Activated CD8-positive, alpha-beta memory T cell treated with anti-CD3 and anti-CD28 coated beads for 48 hours (primary cell): ENCODE measurements at places on chromosomes 16 and 17.

DNA sequence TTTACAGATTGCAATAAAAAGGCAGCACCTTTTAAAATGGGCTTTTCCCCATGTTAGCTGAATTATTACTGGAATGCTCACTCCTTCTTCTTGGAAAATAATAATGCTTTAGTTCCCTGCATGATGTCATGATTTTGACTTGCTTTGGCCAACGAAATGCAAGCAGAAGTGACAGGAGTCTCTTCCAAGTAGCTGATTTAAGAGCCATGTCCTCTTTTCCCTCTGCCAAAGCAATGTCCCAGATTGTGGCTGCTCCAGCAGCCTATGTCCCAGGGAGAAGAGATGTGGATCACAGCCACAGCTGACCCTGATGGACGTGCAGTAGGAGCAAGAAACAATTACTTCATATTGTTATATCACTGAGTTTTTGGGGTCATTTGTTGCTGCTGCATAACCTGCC, 246.6 kb downstream of the HAPSTR1 start:
- DNase-seq, result no peak

- DNase-seq, result no peak
Observed at GRCh38 chr17:20302246-20302917, 165.0 kb downstream of the LGALS9B start.

DNA sequence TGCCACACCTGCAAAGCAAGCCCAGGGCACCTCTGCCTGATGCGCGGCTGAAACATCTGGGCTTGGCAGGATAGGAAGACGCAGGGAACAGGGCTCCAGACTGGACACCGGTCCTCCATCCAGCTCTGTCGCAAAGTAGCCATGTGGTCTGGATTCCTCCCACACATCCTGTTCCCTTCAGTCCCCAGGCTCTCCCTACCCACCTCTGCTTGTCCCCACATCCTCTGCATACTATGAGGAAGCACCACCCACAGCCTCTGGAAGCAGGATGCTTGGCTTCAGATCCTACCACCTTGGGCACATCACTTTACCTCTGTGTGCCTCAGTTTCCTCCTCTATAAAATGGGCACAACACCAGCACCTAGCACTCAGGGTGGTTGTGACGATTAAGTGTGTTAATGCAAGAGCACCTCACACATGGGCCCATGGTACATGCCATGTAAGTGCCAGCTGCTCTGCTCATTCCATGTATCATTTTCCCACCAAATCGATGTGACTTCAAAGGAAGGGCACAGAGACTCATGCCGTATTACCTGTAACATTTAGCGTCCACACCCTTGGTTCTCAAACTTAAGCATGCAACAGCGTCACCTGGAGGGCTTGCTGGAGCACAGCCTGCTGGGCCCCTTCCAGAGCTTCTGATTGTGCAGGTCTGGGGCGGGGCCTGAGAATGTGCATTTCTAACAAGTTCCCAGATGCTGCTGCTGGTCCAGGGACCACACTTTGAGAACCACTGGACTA, 138.6 kb upstream of the SDK2 start:
- no peak for DNase-seq

DNA sequence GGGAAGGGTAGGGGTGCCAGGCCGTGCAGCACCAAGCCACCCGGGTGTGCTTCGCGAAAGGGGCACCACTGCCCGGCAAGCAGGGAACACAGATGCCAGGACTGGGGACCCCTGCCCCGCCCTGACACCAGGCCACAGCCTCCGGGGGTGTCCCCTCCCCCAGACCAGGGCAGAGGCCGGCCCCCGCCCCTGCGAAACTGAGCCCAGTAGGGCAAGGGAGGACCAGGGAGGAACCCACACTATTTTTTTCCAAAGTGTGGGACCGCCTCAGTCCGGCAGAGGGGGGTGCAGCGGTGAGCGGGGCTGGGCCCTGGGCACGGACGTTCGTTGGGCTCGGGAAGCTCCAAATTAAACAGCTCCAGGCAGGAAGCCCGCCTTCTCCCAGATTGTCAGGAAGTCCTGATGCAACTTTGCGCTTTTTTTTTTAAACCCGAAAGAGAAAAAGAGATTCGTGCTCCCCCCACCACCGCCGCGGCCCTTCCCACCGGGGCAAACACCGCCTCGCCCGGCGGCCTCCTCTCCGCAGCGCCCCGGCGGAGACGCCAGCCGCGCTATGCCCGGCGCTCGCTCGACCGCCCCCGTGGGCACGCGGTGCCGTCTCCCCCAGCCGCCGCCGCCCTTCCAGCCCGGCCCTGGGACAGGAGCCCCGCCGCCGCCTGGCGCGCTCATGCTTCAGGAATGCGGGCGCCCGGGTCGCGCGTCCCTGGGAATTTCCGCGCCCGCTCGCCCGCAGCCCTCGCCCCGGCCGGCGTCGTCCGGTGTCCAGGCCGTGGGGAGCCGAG, 755 bp downstream of the PIEZO1 start:
- DNase-seq, result no peak

GRCh38 chr17:38704606-38705522, at the start of gene MLLT6:
Gene MLLT6, plus strand, starts transcription at chr17:38705273. Its CDS starts 360 bp downstream, at chr17:38705633.
- no peak for DNase-seq

DNA sequence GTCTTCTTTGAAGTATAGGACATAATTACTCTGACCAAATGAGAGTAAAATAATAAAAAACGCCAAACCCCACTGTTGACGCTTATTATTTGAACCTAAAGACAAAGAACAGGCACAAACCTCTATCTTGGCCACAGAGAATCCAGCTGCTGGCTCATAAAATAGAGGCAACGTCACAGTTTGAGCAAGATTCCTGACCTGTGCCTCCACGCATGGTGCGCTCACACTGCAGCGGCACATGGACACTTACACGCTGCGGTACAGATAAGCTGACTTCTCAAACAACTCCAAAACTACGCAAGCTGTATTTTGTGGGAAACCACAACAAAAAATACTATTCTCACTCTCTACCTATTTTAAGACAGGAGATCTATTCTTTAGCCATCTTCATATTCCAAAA, 38.8 kb upstream of the TRAP1 start:
- DNase-seq, result no peak

GRCh38 chr17:74110467-74110866, 93.0 kb upstream of the RPL38 start:
- no peak for DNase-seq

DNA sequence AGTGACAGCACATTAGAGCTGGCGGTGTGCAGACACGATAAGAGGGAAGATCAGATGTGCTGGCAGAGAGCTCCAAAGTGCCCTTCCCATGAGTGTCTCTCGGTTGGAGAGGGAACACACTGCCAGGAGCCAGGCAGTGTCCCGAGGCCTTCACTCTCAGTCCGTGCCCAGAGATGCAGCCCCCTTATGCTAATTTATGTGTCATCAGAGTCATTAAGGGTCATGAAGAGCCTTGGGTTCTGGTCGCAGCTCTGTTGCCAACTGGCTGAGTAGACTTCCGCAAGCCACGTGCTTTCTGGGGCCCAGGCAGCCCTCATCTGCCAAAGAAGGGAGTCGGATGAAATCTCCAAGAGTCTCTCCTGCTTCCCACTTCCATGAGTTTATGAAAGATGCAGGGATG, 232.5 kb downstream of the MSI2 start:
- DNase-seq, result no peak

DNA sequence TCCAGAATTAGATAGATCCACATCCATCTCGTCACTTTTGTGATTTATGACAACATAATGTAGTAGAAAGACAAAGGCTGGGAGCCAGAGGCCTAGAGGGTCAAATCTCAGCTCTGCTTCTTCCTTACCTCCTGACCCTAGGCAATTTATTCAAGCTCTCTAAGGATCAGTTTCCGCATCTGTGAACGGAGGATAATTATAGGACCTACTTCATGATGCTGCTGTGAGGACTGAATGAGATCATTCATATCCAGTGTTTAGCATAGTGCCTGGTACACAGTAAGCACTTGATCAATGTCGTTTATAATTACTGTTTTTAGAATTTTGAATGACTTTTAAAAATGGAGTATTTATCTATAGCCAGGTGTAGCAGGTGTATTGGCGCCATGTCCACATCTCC, 128.4 kb downstream of the SHISA9 start:
- no peak for DNase-seq

DNA sequence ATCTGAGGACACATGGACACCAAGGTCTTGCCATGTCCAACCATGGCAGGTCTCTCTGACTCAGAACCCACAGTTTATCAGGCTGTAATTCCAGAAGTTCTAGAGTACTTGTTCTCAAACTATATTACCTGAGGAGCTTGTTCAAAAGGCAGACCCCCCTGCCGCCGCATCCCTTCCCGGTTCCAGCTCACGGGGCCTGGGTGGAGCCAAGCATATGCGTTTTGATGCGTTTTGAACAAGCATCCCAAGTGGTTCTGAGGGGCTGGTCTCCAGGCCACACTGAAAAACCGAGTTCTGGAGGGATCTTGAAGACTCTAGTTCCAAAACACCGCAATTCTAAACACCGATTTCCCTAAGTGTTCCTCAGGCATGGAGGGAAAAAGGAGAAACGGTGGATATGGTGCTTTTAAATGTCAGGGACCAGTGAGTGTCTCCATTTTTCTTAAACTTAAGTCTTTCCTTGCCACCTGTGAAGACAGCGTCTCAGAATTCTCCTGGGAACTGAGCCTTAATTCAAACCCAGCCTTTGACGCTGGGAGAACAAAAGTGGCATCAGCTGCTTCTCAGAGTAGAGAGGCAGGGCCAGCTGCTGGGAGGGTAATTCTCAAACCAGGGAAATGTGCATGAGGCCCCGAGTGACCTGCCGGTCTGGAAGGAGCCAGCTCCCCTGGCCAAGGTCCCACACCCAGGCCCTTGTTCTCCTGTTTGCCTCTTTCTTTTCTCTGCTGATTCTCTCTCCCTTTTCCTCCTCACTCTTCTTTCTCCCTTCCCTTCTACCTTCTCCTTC, 84.4 kb upstream of the PLCG2 start:
- no peak for DNase-seq

DNA sequence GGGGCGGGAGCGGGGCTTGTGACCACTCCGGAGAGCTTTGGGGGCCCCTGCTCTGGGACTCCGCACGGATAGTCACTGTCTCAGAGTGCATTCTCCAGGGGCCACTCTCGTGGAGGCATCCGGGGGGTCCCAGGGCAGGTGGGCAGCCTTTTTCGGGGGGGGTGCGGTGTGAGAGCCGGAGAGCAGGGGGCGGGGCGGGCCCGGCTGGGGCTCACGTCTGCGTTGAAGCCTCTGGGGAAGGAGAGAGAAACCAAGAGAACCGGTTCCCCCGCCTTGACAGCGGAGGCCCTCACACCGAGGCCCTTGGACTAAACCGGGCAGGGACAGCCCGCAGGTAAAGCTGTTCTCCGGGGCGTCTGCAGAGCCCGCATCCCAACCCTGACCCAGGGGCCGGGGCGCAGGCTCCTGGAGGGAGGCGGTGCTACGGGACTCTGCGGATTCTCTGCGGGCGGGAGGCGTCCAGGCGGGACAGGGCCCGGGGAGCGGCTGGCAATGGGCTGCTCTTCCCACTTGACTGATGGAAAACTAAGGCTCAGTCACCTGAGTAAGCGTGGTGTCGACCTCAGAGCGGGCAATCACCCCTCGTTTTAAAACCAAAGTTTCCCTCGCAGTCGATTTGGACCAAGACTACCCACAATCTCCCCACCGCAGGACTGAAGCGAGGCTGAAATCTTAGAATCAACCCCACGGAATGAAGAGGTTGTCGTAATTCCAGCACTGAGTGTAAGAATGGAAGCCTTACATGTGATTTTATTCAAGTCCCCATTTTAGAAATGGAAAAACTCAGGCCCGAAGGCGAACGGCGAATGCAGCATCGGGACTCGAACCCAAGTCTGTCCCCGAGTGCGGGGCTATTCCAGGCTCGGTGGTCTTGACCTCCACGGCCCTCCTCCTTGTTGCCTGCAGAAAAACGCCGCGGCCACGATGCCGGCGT, 49.6 kb upstream of the AMZ2 start:
- no peak for DNase-seq

GRCh38 chr17:34579017-34579946, at the start of gene TMEM132E:
Gene TMEM132E, plus strand, starts transcription at chr17:34579582. Its CDS starts 1,495 bp downstream, at chr17:34581077.
- DNase-seq, result no peak

DNA sequence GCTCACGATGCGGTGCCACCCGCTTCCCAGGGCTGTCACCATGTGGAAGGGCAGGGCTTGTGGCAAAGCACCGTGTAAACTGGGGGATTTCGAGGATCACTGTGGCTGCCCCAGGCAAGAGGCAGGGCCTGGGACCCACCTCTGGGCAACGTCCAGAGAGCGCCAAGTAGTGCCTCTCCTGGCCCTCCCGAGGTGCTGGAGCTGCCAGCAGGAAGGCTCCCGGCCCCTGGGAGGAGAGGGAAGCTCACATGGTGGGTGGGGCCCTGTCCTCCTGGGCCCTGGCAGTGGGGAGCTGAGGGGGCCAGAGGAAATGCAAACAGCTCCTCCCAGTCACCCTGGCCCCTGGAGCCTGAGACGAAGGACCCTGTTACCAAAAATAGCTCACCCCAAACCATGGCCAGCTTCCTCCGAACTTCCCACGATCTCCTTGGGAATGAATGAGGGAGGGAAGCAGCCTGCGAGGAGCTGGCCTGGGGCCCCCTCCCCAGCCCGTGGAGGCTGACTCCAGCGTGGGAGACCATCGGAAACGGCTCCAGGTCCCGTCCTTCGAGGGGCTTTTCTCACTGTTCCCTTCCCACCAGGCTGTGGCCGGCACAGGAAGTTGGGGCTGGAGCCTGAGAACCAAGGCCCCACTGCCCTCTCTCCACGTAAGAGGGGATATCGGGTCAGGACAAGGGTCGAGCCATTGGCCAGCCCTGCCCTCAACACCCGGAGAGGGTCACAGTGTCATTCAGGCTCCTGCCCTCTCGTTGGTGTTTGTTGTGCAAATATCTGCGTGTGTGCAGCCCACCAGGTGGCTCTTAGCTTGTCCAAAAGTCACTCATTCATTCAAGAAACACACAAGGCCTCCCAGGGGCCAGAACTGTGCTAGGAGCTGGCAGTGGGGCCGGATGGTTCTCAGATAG, 17.7 kb downstream of the VASN start:
- DNase-seq, result no peak

DNA sequence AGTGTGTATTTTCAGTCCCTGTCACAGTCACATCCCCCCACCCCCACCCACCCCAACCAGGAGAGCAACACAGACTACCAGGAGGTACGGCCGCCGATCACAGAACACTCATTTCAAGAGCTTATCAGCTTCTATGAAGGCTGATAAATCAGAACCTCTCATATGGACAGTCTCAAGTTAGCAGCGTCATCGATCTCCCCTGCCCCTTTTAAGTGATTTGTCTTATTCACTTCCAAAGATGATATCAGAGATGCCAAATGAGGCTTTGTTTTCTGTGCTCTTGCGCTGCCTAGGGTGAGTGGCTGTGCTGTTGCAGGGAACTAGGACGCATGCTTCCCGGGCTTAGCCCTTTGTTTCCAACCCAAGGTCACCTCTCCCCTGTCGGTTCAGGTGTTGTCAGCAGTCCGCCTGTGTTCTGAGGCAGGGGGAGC, 26.8 kb upstream of the PMFBP1 start:
- no peak for DNase-seq
